ENCODE measurements at places on chromosomes 1 and 21.

DNA sequence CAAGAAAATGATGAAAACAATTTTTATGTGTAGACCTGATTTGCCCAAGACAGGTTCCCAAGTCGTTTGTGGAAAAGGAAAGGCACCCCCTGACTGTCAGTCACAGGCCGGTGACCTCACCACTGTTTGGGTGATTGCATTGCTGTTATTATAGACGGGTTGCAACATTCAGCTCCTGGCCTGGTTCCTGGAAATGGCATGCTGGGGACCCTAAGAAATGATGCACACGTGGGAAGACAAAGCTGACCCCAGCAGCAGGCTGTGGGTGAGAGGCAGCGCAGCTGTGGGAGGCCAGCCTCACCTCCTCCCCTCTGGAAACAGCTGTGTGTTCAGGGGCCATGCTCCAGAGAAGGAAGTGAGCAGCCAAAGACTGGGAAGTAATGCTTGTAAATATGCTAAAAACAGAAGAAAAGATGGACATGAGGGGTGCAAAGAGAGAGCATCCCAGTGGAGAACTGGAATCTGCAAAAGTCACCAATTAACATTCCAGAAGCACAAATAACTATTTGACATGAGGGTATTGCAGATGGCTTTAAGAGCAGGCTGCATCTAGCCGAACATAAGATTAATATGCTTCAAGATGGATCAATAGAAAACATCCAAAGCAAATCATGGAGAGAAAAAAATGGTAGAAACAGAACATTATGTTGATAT is 23.4 kb upstream of the ABCG1 start:
- peak; percentile 79 for DNase-seq

DNA sequence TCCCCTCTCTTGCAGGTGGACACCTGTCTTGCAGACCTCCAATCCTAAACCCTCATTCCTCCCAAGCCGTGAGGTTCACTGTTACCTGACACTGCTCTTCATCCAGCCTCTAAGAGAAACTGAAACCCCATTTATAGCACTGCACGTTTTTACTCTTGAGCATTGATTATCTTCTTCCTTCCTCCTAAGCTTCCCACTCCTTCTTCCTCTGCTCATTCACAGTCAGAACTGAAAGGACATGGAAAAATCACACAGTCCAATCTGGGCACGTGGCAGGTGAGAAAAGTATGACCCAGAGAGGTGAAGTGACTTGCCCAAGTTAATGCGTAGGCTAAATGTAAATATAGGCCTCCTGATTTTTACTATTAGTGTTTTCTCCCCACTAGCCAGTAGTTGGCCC is 43.4 kb upstream of the SLC2A1 start:
- no peak for DNase-seq

DNA sequence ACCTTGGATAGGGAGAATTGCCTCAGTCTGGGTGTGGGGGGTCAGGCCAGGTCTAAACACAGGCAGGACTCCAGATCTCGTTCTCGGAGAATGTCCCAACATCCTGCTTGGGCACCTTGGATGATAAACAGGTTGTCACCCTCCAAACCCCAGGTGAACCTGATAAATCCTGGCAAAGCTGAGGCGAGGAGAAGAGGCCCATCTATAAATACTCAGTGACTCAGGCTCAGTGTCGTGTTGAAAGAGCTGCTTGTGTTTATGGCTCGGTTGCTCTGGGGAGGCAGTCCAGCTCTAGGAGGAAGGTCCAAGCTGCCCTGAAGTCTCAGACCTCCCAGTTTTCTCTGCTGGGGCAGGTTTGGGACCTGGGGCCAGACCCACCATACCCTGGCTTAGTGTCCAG is 15.8 kb upstream of the TRIM63 start:
- no peak for DNase-seq

GRCh38 chr1:17587693-17588047 is 48.2 kb downstream of the ARHGEF10L start:
- peak; percentile 68 for DNase-seq

DNA sequence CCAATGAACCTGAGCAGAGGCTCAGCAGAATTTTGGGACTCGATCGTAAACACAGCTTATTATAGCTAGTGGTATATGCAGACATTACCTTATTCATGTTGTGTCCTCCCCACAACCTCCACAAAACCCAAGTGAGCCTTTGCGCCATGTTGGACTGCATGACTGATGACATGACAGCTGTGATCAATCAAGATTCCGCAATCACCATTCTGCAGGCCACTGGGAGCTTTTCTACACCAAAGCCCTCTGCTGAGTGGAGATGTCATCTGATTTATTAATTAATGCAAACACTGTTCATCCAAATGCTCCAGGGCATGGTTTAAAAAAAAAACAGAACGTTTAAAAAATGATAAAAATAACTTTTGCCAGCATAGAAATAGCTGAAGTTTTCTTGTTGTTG is 7.9 kb upstream of the SRP9 start:
- DNase-seq, result no peak

DNA sequence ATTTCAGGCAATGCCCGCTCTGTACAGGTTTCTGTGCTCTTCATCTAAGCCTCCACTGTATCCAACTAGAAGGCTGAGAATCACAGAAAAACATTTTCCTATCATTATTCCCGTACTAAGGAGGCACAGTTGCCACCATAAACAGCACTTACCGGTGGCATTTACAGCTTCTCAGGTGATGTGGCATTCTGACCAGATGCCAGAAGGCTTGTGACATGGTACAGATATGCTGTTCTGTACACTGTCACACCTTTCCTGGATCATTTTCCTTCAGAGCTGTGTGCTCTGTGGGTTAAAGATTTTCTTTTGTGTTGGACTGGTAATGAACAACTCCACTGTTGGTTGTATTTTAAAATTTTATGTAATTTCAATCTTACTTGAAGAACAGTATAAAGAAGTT is 4.0 kb upstream of the UAP1 start:
- no peak for DNase-seq

GRCh38 chr1:39438042-39438441 is 53.4 kb upstream of the BMP8A start:
- DNase-seq, result no peak

- DNase-seq, result peak; percentile 71
Observed at GRCh38 chr1:235783148-235783776, 83.4 kb downstream of the LYST start.

- no peak for DNase-seq
Observed at GRCh38 chr1:179003512-179004066, 22.1 kb upstream of the FAM20B start.

GRCh38 chr1:108096089-108096488 is 104.1 kb downstream of the SLC25A24 start:
- no peak for DNase-seq

DNA sequence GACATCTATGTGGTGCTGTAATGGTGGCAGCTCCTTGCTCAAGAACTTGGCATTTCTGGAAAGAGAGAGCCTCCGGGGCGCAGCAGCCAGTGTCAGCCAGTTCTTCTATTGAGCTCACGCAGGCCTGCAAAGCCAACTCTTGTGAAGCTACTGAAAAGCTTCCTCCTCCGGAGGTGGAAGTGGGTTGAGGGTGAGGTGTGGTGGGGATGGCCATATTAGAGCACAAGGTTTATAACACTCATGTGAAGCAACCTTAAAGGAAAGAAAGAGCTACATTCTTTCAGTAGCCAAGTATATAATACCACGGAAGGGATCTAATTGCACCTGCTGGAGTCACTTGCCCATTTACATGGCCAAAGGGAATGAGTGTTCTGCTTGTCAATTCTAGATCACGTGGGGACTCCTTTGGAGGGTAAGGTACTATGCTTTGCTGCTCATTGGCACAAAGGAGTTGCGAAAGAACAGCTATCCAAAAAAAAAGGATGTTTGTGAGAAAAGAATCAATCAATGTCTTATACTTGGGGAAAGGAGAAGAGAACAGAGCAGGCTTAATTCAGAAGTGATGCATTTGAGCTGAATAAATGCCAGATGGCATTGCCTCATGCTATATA is 18.3 kb upstream of the MAP10 start:
- no peak for DNase-seq

GRCh38 chr21:28298251-28298672 is 694.4 kb downstream of the LTN1 start:
- peak; percentile 22 for DNase-seq

Measured in astrocyte of the spinal cord (primary cell).